ENCODE measurements at places on chromosomes 2 and 18.

DNA sequence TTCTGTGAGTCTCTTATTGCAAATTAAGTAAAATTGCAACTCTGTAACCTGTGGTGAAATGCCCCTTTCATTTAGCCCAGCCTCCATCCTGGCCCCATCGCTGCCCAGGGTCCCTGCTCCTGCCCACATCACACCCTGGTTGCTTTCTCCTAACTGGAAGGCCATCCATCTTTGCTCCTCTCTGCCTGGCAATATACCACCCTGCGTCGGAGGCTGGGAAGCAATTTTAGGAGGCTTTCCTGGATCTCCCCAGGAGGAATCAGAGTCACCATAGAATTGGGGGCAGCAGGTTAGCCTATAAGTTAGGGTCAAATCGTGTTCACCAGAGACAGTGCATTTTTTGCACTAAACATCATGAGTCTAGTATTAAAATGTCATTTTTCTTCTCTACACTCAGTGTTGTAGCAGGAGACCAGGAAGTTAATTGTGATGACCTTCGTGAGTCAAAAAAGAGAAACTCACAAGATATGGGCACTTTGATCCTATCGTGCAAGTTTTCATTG is 14.5 kb upstream of the TXNDC2 start:
- DNase-seq, result no peak

- DNase-seq, result no peak
Measured at GRCh38 chr2:102803897-102804217, 42.0 kb downstream of the TMEM182 start.

- no peak for DNase-seq
Measured at GRCh38 chr18:44712025-44712424, 31.3 kb downstream of the SETBP1 start.

DNA sequence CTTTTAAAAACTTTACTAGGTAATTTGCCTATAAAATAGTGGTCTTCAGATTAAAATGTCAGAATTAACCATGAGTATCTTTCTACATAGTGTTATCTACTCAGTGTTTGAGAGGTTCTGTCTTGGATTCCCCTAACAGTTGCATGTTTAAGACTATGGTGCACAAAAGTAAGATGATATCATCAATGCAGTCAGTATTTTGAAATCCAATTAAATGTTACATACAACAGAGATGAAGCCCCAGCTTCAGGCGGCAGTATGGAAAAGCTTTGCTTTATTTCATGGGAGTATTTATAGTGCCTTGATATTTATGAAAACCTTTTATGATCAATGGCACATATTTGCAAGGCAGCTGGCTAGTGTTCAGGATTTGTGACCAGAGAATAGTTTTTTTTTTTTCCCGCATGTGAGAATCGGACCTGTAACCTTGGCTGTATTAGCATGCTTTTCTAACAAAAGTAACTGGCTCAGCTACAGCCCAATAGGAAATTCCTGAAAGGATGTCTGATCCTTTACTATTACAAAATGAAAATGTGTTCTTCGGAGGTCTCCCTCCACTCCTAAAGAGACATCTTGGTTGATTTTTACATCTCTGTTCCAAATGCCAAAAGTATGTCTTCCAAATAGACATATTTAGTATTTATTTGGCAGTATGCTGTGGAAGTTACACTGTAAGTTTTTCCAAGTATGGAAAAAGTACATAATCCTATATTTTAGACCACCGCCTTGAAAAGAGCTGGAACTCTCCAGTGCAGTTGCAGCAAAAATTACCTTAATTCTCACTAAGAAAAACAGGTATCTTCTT is 319.3 kb upstream of the UBE2E3 start:
- DNase-seq, result no peak

- no peak for DNase-seq
Measured at GRCh38 chr2:102208774-102209173, 22.0 kb downstream of the IL1RL2 start.

- no peak for DNase-seq
Measured at GRCh38 chr18:58669731-58670378, 1.4 kb upstream of the MALT1 start.

GRCh38 chr2:28607730-28608499 is 112.1 kb downstream of the PLB1 start:
- no peak for DNase-seq

- no peak for DNase-seq
Measured at GRCh38 chr18:33606621-33607020, 28.6 kb downstream of the ASXL3 start.

DNA sequence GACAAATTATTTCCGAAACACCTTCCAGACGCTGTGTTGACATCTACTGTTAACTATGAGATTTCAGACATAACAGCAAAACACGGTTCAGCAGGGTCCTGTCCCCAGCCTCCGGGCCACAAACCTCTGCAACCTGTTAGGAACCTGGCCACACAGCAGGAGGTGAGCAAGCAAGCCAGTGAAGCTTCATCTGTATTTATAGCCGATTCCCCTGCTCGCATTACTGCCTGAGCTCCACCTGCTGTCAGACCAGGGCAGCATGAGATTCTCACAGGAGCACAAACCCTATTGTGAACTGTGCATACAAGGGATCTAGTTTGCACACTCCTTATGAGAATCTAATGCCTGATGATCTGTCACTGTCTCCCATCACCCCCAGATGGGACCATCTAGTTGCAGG is 31.1 kb downstream of the NDUFA10 start:
- DNase-seq, result no peak

GRCh38 chr2:233989221-233989858 is 61.2 kb upstream of the SPP2 start:
- no peak for DNase-seq

DNA sequence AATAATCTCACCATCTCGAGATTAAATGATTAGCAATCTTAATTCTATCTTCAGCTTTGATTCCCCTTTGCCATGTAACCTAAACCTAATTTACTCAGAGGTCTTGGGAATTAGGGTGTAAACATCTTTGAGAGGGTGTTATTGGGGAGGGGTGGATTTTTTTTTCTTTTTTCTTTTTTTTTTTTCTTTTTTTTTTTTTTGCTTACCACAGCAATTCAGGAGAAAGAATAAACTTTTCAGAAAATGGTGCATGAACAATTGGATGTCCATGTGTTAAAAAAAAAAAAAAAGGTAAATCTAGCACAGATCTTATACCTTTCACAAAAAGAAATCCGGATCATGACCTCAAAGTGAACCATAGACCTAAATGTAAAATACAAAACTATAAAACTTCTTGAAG is 160.8 kb upstream of the FANCL start:
- no peak for DNase-seq

DNA sequence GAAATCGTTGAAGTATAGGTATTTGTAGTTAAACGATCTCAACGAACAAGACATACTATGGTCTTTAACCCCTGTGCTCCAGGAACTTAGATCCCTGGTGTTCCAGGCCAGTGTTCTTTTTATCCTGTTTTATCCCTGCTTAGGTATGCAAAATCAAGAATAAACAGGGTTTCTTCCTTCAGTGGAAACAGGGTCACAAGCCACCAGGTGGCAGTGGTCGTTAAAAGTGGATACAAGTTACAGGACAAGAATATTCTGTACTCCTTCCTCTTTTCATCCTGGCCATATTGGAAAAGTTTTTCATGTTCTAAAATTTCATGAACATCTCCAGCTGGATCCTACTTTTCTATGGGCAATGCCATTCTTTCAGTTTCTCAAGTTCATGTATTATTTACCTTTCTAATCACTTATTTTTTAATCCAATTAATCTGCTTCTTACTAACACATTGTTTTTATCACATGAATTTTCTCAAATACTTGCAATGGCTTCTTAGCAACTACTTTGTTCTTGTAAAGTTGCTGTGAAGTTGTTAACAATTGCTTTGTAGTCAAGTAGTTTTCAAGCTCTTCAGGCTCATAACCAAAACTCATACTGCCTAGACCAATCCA is 16.4 kb upstream of the HNMT start:
- DNase-seq, result peak; percentile 54

DNA sequence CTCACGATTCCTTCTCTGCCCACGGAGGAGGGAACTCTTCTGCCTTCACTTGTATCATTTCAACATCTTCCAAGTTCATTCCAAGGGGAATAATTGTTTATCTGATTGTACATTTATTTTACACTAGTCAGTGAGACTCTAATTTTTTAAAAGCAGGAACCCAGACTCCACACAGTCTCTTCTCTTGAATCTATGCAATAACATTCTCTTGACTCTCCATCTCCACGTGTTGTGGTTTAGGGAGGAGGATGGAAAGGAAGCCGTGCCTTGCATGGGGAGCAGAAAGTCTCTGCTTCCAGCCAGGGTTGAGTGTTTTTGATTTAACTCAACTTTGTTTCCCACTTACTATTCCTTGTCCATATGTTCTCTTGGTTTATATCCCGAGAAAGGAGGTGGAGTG is 131.1 kb upstream of the RIOK3 start:
- DNase-seq, result no peak

- DNase-seq, result no peak
Measured at GRCh38 chr2:137357634-137358033, 592.3 kb downstream of the THSD7B start.

GRCh38 chr2:129777762-129778583 is 201.5 kb upstream of the RAB6C start:
- DNase-seq, result no peak

DNA sequence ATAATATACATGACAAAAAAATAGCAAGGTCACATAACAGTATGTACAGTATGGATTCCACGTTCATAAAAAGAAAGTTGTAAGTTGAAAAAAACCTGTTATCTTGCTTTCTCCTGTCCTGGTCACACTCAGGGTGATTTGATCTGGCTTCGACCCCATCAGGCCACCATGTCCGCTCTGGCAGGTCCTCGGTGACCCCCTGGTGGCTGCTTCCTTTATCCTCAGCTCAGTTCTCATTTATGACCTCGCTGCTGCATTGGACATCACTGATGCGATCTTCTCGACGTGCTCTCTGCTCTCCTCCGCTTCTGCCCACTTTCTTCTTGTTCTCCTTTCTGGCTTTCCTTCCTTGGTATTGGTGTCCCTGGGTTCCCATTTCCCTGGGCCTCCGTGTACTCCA is 29.7 kb downstream of the DGKD start:
- no peak for DNase-seq

DNA sequence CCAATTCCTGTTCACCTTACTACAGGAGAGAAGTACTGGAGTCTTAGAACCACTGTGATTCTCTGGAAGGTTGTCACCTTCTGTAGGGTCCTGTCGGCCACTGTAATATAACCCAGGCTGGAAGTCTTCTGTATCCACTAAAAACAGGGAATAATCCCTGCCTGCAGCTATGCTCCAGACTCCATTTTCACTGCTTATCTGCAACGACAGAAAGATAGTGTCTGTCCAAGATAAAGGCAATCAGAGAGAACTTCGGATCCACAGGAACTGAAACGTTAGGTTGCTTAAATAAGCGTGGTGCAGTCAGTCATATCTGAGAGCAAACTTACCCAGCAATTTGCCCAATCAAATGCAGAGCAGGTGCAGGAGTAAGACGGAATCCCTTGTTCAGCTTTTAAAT is 34.2 kb downstream of the ALS2 start:
- no peak for DNase-seq

- no peak for DNase-seq
Measured at GRCh38 chr2:180050246-180050645, 43.1 kb upstream of the CWC22 start.

DNA sequence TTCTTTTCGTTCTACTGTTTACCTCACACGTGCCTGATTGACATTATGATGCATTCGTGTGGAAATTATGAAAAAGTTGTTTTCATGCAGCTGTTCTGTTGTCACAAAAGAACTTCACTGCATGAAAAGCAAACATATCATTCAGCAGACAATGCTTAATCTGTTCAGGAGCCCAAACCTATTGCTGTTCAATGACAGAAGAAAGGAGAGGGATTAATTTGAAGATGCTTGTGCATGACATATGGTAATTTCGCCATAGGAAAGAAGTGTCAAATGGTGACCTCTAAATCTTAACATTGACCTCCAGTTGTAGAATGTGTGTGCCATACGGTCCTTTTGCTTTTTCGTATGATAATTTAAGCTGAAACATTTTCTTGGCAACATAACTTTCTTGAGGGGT is 124.5 kb downstream of the WDR7 start:
- no peak for DNase-seq

DNA sequence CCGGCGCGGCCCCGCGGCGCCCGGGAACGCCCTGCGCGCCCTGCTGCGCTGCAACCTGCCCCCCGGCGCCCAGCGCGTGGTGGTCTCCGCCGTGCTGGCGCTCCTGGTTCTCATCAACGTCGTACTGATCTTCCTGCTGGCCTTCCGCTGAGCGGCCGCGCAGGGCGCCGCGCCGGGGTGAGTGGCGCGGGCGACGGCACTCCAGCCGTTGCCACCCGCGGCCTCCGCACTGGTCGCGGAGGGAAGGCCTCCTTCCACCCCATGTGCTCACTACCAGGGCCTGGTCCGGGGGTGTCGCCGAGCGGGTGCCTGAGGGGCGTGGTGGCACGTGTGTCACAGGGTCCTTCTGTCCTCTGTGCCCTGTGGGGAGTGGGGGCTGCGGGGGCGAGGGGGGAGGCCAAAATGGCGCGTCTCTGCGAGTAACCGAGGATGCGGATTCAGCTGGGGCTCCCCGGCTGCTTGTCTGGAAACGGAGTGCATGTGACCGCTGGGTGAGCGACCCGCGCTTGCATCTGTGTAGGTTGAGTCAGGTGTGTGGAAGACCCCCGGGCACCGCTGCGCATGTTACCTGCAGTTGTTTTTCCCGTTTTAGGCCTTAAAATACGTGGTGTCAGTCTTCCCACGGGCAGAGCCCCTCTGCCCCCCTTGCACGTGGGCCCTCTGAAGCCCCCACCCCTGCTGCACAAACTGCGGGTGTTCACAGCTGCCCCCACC is 58.0 kb downstream of the FAM168B start:
- no peak for DNase-seq

DNA sequence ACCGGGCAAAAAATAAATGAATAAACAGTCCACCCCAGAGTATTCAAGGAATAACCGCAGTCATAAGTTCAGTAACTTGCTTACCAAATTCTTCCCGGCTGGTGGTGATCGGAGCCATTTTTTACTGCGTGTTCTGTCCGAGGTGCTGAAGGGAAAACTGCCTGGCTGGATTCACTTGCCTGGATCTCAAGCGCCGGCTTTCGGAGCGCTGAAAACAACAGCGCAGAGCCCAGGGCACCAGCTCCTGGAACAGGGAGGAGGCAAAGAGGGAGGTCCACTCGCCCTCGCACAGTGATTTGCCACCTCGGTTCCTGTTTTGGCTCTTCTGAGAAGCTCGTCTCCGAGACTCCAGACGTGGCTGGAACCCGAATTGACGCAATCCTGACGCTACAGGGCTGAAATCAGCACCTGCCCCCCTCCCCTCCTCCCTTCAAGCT is at the start of gene SYT4:
SYT4 (minus strand) TSS at position 327 of the 437 bp plus-strand sequence; CDS start at position 118, 209 bp downstream.
- peak; percentile 58 for DNase-seq

GRCh38 chr2:97005353-97005752 is 19.0 kb upstream of the FAM178B start:
- no peak for DNase-seq

- no peak for DNase-seq
Measured at GRCh38 chr2:161120775-161121174, 39.5 kb upstream of the TANK start.

GRCh38 chr2:120734930-120735651 is 577 bp upstream of the GLI2 start:
- no peak for DNase-seq

GRCh38 chr2:84969511-84970209 is 1.3 kb upstream of the KCMF1 start:
- no peak for DNase-seq
